NCI-H2081 (cell line): ENCODE measurements at places on chromosomes 16 and 17.

GRCh38 chr17:74253036-74253435, 21.0 kb upstream of the DNAI2 start:
- DNase-seq: no peak

DNA sequence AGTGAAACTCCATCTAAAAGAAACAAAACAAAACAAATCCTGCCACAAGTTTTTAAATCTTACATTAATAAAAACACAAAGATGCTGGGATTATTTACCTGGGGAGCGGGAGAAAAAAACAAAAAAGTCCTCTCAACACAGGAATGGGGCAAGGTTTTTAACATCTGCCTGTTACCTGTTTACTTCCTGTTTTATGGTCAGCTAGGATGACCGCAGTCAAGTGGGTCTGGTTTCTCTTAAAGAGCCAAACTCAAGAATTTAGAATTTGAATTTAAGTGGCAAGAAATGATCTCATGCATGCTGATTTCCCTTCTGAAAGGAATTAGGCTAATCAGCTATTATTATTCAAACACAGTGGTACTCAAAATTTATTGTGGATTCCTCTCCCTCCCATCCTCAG, 39.7 kb upstream of the TBC1D3K start:
- no peak for DNase-seq

DNA sequence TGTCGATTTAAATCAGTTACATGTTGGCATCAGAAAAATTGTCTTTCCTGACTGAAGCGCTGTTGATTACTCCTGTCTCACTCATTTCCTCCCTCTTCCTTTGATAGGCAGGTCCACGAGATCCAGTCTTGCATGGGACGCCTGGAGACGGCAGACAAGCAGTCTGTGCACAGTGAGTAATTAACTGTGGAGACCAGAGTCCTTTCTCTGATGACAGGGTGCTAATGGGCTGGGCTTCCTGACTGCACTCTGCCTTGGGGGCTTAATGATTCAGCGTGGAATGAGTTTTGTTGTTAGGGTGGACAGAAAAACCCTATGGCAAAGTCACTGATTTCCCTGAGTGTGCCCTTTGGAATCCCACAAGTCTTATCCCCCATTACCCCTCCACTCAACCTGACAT, 6.5 kb downstream of the GOSR2 start:
- no peak for DNase-seq

DNA sequence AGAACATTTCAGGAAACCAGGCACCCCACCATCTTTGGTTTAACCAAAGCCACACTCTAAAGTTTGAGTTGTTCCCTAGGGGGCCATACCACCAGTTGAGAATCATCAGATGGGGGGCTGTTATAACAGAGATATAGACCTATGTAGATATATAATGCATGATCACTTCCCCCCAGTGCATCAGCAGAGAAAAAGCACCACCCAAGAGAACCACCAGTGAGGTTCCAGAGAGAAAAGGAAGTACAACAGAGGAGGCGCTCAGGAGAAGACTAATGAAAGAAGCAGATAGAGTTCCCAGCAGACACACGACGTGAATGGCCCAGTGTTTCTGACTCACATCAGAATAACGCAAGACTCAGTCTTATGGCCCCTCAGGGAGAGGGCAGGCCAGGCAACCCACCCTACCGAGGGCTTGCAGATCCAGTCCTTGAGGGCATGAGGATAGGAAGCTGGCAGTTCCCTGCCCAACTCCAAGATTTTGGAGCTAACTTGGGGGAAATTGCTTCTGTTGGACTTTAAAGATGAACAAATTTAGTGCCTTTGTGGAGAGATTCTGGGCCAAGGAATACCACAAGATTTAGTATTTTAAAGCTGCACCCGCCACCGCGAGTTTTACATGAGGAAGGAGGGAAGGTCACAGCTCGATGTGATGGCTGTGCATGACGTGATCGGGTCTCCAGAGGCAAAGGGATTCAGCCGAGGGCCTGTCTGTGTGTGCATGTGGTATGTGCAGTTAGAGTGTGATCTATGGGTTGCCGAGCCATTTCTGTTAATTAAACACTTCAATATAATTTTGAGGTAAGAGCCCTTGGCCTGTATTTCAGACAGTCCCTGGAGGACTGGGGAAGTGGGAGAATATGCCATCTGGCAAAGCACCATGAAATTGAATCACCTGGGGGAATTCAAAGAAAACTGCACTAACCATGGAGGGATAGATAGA, 53.1 kb downstream of the AIPL1 start:
- no peak for DNase-seq

- no peak for DNase-seq
These were observed 66.4 kb downstream of the OR1D5 start for GRCh38 chr17:2996810-2997670.

GRCh38 chr16:19555938-19556771, 652 bp downstream of the VPS35L start:
- DNase-seq: no peak

DNA sequence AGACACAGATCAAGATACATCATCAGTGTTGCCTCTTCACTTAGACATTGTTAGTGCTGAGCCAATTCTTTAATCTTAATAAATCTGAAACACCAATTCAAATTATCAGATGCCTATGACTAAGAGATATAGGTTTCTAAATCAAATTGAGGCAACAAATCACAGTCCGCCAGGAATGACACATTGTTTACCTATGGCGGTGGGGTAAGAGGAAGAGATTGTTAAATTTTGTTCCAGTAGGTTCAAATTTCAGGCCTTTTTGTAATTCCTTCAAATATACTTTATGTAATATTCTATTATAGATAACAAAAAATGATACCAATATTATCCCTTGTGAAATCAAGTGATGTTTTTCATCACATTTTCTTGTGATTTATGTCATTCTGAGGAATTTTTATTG, 145.9 kb downstream of the CDH8 start:
- no peak for DNase-seq

DNA sequence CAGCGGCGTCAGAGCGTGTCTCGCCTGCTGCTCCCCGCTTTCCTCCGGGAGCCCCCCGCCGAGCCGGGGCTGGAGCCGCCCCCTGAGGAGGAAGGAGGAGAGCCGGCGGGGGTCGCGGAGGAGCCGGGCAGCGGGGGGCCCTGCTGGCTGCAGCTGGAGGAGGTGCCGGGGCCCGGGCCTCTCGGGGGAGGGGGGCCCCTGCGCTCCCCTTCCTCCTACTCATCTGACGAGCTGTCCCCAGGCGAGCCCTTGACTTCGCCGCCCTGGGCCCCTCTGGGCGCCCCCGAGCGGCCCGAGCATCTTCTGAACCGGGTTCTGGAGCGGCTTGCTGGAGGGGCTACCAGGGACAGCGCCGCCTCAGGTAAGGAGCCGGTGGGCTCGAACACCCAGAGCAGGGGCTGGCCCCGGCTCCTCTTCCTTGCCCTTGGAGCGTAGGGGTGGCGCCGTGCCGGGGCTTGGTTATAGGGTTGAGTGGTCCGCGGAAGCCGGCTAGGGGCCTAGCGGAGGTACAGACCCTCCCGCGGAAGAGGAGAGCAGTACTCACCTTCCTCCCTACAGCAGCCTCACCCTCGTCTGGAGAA, 841 bp downstream of the RAPGEFL1 start:
- no peak for DNase-seq

- DNase-seq: no peak
These were observed 53.9 kb upstream of the TMC5 start for GRCh38 chr16:19363740-19364139.

DNA sequence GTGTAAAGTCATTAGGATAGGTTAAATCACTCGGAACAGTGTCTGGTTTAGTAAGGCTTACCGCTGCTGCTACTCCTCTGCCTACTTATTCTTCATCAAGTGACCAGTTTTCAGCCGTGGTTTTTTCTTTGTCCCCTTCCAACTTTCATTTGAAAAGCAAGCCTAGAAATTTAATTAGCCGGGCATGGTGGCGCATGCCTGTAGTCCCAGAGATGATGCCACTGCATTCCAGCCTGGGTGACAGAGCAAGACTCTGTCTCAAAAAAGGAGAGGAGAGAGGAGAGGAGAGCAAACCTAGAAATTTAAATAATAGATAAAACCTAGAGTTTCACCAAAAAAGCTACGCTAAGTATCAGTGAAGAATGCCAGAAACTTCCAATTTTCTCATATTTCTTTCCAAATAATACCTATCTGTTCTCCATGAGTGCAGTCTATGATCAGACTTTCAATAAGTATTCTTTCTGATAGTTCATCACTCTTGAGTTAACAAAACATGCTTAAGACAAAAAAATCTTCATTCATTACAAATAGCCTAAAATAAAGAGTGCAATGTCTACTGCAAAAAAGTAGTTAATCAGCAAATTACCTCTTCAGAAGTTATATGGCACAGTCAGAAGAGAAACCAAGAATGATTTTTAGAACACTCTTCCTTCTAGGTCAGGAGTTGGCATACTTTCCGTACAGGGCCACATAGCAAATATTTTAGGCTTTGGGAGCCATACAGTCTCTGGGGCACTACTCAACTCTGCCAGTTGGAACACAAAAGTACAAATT, 15.1 kb downstream of the ANKFY1 start:
- DNase-seq: no peak

DNA sequence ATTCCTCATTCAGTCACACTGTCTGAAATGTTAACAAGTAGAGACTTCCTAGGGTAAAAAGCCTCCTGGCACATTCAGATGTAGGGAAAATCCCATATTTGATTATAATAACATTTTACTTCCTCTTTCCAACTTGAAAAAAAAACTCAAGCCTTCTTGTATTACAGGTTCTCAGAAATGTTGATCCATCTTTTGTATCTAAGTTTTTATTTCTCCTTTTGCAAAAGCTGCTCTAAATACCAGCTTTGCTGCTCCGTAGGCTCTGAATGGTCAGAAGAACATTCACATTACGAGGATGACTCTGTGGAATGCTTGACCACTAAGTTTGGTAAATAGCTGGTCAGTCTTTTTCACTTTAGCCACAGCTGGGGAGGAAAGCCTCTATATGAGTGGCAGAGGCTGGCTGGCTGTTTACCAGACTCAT, 13.2 kb upstream of the HEATR6 start:
- DNase-seq: no peak

GRCh38 chr16:85622683-85623082, 9.6 kb downstream of the GSE1 start:
- no peak for DNase-seq

GRCh38 chr16:50467943-50468748, 80.0 kb upstream of the NKD1 start:
- peak; percentile 29 for DNase-seq

GRCh38 chr17:16483021-16483645, 8.9 kb downstream of the LRRC75A start:
- DNase-seq: no peak

DNA sequence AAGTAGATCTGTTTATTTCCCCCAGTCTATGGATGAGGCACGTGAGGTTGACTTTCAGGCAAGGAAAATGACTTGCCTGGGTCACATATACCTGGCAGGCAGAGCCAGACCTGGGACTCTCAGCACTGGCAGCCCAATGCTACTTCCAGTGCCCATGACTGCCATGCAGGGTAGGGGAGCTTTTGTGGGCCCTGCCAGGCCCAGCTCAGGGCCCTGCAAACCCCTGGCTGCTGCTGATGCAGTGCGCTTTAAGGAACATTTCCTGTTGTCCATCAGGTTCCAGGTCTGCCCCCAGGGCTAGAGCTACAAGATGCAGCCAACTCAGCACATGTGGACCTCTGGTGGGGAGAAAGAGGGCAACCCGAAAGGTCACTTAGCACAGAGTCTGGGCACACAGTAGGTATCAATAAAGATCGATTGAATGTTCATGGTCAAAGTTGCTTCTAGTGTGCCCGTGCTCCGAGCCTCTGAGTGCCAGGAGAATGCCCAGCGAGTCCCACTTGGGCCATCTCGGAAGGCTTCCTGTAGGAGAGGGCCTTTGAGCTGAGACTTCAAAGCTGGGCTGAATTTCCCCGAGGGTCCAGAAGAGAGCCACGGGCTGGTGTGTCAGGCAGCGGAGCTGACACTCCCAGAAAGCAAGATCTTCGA, 513 bp upstream of the TBX21 start:
- no peak for DNase-seq
